ENCODE measurements at places on chromosomes 16 and 17.

DNA sequence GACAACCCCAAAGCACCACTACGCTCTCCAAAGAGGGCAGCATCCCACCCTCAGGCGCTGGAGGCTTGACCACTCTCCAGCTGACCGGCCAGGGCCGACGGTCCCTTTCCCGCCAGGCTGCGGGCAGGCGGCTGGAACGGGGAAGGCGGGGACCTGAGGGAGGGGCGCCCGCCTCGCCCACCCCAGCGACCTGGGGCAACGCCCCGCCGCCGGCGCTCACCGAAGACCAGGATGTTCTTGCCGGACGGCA lies 431 bp downstream of the DYNC1LI2 start:
- DNase-seq = no peak

DNA sequence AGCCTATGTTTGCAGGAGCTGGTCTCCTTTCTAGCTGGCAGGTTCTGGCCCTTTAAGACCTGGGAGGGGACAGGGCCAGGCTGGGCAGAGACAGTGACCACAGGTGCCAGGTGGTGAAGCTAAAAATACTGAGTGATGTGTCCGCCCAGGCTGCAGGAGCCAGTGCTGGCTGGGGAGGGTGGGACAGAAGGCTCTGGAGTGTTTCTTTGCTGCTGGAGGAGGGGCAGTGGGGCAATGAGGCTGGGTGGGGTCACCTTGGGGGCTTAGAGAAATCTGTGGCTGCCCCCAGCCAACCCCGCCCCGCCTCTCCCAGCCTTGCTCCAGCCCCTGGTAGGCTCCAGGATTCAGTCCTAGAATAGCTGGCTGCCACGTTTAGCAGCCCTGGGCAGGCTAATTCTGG lies 30.4 kb upstream of the SBK1 start:
- DNase-seq = no peak

DNA sequence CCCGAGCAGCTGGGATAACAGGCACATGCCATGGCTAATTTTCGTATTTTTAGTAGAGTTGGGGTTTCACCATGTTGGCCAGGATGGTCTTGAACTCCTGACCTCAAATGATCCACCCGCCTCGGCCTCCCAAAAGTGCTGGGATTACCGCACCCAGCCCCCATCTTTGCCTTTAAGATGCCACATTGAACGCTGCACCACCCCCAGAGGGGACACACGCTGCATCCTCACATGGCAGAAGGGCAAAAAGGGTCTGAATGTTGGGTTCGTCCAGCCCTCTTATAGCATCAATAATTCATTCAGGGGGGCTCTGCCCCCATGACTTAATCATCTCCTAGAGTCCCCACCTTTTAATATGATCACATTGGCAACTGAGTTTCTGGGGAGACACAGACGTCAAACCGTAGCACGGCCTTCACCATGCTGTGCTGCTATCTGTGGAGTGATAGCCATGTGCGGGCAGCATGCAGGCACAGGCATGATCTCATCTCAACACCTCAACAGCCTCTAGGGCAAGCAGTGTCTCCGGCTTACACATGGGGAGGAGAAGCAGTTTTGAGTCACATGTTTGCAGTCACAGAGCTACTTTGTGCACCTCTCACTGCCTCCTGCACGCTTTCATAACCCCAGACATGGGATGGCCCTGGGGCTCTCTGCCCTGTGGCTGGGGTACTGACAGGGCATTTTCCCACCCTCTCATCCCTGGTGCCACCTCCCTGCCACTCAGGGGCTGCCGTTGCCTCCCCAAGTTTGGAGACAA lies 30.0 kb downstream of the IL21R start:
- DNase-seq = no peak

DNA sequence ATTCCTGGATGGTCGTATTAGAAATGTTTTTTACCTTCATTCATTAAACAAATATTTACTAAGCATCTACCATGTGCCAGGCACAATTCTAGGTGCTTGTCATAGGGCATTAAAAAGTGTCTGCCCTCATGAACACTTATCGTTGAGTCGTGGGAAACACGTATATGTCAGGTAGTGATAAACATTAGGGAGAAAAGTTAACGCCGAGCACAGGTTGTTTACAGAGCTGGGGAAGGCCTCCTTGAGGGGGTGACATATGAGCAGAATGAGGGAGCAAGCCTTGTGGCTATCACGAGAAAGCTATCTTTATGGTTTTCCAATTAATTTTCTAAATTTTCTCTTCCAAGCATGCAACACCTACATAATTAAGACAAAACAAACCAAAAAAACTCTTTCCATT lies 985 bp upstream of the ZNF213 start:
- DNase-seq = no peak

GRCh38 chr16:30472328-30472942 lies at the start of gene ITGAL:
ITGAL (plus strand) TSS chr16:30472742; CDS start chr16:30472838, 96 bp downstream.
- DNase-seq = peak; percentile 33

DNA sequence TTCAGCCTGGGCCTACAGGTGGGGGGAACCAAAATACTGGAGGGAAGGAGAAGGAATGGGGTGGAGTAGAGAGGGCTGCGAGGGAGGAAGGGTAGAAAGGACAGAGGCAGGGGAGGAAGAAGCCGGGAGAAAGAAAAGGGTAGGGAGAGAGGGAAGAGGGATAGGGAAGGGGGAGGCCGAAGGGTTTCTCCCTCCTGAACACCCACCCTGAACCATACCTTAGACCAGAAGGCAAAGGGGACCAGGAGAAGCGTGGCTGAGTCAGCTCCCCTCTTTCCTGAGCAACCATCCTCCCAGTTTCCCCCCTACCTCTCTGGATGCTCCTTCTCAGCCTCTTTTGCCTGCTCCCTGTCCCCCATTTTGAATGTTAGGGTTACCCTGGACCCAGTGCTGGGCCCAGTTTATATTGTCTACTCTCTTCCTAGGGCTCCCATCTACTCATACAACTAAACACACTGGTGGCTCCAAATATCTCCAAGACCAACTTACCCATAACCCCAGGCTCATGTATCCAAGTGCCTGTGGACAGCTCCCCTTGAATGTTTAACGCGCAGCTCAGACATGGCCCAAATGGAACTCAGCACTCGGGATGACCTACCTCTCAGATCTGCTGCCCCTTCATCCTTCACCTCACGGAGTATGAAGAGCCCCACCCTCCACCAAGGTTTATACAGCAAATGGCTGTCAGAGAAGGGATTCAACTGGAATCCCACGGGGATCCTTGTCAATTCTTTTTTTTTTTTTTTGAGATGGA lies 7.8 kb downstream of the TSPOAP1 start:
- no peak for DNase-seq

DNA sequence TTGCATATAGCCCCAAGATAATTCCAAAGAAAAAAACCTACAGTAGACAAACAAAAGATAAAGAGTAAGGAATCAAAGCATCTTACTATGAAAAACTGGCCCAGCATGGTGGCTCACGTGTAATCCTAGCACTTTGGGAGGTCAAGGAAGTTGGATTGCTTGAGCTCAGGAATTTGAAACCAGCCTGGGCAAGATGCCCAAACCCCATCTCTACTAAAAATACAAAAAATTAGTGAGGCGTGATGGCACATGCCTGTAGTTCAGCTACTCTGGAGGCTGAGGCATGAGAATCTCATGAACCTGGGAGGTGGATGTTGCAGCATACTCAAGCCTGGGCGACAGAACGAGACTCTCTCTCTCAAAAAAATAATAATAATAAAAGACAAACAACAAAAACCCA lies 764.7 kb upstream of the KIF2B start:
- no peak for DNase-seq

DNA sequence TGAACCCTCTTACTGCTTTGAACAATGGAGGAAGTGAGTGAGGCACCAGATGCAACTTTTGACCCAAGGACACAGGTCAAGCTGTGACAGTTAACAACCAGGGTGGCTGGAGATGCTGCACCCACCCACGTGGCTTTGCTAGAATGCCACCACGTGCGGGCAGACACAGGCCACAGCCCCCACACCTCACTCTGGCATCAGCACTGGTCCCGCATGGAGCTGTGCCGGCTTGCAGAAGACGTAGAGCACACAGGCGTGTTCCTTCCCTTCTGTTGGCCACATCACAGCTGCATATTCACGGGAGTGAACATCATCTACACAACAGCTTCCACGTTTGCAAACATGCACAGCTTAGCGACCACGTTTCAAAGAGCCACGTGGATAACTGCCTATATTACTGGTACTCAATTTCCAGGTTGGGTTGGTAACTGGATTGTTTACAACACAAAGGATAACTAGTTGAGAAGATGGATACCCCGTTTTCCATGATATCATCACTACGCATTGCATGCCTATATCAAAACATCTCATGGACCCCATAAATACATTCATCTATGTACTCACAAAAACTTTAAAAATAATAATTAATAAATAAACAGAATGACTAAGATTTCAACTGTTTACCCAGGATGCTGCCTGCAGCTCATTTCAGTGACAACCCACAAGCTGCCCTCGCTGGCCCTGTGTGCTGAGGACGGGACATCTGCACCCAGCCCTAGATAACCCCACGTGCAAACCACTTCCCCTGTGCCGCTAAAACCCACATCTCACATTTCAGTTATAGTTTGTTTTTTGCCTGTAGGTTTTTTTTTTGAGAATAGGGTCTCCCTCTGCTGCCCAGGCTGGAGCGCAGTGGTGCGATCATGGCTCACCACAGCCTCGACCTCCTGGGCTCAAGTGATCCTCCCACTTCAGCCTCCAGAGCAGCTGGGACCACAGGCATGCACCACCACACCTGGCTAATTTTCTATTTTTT lies 132.0 kb downstream of the ANKRD11 start:
- DNase-seq = no peak

- no peak for DNase-seq
These were observed 1.0 kb downstream of the TEPSIN start for GRCh38 chr17:81237591-81238489.

DNA sequence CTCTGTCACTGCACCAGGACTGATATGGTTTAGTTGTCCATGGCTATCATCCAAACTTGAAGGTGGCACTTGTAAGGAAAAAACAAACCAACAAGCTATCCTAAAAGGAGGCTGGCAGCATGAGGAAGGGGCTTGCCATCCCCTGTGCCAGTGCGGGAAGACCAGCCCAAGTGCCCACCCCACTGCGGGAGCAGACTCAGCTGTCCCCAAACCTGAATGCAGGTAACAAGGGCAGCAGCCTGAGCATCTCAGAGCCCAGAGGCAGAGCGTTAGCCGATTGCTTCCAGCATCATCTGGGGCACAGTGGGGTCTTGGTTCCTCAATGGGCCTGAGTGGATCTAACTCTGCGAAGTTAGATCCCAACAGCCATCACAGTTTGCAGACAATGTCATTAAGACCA lies 29.2 kb upstream of the C16orf78 start:
- no peak for DNase-seq
